ENCODE measurements at places on chromosomes 4 and X.

DNA sequence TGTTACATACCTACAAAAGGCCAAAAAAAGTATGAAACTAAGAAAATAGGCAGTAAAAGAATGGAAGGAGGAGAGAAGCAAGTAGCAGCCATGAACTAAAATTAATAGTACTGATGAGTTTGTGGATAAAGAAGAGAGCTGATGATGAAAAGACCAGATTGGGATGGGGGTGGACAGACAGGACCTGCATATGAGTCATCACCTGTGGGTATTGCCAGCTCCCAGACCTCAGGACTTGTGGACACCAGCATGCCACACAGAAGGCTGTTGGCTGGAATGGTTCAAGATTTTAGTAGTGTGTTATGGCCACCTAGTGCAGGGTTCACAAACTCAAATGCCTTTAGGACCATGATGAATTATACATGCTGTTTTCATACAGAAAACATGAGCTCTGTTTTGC is 58.9 kb downstream of the ARX start:
- no peak for DNase-seq

GRCh38 chrX:123738378-123738940 is 5.6 kb upstream of the THOC2 start:
- DNase-seq, result no peak

DNA sequence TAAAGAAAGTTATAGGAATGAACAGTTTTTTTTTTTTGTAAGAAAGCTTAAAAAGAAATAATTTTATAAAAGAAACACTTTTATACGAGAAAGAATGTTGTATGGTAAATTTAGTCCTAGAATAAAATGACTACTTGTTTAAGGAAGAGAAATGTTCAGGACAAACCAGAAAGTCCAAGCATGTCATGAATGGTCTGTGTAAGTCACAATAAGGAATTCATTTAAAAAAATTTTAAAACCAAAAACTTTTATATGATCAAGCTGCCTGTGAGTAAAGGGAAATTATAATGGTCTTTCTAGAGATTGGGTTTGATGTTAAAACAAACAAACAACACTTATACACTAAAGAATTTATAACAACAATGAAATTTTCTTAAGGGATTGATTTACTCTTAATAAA is 858.9 kb upstream of the PCDH7 start:
- no peak for DNase-seq

DNA sequence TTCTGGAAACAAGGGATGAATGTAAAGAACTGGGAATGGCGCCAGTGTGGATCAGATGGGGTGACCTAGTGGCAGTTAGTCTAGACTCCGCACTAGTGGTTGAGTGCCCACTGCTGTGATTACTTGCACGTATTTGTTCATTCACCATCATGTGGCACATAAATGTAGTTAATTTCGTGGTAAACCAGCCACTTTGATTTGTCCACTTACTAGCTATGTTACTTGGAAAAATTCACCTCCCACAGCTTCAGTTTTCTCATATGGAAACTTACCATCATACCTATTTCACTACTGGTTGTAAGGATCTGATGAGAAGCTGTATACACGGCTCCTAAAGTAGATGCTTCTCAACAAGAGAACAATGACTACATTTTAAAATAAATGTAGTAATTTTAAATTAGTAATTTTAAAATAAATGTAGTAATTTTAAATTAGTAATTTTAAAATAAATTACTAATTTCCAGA is 394 bp upstream of the DYNLT3 start:
- DNase-seq, result no peak

GRCh38 chr4:184032091-184032490 is 127.0 kb downstream of the STOX2 start:
- no peak for DNase-seq

GRCh38 chr4:2256781-2257191 is 5.1 kb downstream of the MXD4 start:
- DNase-seq, result no peak

DNA sequence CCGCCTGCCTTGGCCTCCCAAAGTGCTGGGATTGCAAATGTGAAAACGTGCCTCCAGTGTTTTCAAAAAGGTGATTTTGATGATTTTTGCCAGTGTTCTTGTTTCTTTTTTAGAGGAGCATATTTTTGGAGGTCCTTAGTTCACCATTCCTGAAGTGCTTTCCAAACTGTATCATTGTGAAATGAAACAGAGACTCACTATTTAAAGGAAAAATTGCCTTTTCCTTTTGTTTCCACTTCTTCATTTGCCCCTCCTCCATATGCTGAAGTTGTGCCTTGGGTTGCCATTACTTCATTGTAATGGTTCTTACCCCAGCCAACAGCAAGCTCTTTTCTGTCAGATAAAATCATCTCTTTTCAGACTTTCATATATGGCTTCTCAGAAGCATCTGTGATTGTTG is 164.4 kb downstream of the FNIP2 start:
- no peak for DNase-seq

DNA sequence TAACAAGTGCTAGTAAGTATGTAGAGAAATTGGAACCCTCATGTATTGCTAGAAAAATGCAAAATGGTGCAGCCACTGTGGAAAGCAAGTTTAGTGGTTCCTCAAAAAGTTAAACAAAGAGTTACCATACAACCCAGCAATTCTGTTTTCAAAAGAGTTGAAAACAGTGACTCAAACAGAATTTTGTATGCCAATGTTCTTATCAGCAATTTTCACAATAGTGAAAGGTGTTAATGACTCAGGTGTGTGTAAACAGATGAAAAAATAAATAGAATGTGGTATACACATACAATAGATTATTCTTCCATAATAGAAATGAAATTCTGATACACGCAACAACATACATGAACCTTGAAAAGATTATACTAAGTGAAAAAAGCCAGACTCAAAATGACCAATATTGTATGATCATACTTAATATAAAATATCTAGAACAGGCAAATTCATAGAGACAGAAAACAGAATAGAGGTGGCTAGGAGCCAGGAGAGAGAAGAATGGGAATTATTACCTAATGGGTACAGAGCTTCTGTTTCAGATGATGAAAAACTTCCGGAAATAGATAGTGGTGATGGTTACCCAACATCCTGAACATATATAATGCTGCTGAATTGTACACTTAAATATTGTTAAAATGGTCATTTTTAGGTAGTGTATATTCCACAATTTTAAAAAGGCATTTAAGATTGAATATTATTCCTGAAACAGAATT is 51.6 kb downstream of the WDFY3 start:
- DNase-seq, result no peak

DNA sequence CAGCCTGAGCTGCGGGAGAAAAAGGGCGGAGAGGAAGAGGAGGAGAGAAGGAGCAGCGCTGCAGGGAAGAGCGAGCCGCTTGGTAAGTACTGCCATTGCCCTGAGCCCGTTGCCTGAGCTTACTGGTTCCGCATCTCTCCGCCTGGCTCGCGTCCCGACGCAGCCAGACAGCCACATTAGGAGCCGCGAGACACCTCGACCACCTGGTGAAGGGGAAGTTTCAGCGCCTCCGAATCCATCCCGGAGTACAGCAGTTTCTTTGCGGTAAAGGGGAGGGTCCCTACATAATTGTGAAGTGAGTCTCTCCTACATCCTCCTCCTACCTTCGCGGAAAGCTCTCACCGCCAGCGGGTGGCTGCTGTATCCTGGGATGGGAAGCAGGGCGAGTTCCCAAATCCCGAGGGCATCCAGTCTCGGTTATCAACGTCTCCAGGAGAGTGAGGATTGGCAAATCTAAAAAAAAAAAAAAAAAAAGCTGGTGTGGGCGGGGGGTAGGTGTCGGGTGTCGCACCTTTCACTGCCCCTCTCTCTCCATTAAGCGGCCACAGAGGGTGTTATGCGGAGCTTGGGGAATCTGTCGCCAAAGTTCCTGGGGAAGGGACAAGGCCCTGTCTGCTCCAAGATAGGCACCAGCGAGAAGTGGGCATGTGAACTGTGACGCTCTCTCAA is 7.9 kb downstream of the TBX22 start:
- no peak for DNase-seq

DNA sequence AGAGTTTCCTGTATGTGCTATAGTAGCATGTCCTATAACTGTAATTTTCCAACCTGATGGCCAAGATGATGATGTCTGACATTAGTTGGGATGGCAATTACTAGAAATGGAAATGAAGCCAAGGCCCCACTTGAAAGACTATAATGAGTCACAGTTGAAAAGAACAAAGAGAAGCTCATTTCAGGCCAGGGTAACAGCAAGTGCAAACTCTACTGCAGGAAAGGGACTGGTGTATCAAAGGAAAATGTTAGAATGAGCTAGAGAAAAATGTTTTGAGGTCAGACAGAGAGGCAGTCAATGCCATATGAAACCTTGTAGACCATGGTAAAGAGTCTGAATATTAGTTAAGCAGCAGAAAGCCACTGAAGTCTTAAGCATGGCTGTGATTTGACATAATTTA is 146.2 kb upstream of the SH3RF1 start:
- no peak for DNase-seq

DNA sequence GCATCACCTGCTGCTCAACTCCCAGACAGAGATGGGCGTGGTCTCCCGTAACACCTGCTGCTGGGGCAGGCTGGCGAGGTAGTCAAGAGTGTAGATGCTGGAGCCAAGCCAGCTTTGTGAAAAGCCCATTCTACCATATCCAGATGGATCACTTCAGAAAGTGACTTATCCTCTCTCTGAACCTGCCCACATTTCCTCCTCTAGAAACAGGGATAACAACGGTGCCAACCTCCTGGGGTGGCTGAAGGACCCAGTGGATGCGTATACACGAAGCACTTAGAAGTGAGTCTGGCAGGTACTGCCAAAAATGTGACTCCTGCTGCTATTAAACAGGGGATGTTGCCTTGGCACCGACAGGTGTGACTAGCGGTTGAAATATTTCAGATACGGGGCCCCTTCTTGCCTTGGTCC is 95.8 kb downstream of the SORBS2 start:
- no peak for DNase-seq

GRCh38 chr4:8747467-8748235 is 124.0 kb downstream of the HMX1 start:
- no peak for DNase-seq

DNA sequence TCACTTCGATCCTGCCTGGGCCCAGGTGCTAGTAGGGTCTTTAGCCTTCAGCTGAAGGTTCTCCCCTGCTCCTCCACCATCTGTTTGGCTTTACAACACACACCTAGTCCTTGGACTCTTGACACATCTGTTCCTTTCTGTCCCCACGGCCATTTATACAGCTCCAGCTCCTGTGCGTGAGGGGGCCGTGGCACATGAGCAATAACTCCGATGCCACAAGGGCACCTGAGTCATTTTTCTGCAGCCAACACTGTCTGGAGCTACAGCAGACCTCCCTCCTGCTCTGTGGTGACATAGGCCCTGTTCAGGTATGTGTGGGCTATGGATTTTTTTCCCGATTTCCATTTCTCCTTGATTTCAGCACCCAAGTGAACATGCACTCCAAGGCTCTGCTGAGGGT is 44.7 kb upstream of the BCOR start:
- no peak for DNase-seq

DNA sequence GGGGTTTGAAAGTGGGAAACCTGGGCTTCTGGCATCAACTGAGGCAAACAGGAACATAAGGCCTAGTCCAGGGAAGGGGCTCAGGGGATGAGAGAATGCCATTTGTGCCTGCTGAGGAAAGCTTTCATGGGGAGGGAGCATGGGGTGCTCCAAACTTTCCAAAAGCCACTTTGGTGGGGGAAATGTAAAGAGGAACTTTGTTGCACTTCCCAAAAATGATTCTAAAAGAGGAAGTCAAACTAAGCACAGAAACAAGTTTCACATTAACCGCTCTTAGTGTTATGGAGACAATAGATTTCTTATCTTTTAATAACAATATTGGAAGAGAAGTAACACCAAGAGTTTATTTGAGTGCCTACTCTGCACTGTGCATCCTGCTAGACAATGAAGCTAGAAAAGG is 32.3 kb downstream of the GAB3 start:
- no peak for DNase-seq

DNA sequence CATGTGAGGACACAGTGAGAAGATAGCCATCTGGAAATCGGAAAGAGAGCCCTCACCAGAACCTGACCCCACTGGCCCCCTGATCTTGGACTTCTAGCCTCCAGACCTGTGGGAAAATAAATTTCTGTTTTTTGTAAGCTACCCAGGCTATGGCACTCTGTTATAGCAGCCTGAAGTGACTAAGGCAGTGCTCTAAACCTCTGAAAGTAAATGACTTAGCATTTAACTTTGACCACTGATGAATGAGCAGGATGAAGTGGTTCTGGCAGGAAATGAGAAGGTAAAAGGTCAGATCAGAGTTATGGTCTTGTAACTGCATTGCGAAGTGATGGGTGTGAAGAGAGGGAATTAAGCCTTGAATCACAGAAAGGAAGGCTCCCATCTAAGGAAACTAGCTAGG is 17.0 kb downstream of the GPAT3 start:
- DNase-seq, result no peak

Measured in stimulated activated CD8-positive, alpha-beta memory T cell treated with anti-CD3 and anti-CD28 coated beads, Interleukin-7, amount 100 ng/mL, for 24 hours (primary cell).